ENCODE measurements at places on chromosomes 12 and 14.
A peak's percentile ranks its signal among the peaks of the same experiment; 100 is the strongest.

- no peak for DNase-seq
Measured at GRCh38 chr12:81245907-81246570, 168.2 kb downstream of the ACSS3 start.

- peak; percentile 37 for DNase-seq
Measured at GRCh38 chr14:58738189-58738836, 100.6 kb downstream of the DACT1 start.

DNA sequence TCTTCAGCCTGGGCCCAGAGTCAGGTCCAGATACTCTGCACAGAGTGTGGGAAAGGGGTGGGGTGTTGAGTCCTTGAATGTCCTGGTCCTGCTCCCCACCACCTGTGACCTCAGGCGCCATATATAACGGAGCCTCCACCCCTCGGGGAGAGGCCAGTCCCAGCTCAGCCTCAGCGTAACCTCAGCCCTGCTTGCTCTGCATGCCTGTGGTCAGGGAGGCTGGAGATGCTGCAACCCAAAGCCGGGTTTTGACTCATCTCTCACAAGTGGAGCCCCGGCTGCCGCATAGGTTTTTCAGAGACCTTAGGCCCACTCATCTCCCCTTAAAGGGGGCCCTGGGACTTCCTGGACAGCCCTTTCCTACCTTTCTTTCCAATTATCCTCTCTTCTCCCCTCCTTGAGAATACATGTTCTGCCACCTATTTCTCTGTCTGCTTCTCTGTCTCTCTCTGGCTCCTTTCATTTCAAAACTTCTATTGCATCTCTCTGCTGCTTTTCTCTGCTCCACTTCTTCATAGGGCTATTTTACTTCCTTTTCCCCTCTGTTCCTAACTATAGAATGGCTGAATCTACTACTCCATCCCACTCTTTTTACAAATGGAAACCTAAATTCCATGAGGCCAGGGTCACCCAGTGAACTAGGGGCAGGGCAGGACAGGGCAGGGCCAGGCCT lies 1.2 kb downstream of the ITGB7 start:
- peak; percentile 87 for DNase-seq

DNA sequence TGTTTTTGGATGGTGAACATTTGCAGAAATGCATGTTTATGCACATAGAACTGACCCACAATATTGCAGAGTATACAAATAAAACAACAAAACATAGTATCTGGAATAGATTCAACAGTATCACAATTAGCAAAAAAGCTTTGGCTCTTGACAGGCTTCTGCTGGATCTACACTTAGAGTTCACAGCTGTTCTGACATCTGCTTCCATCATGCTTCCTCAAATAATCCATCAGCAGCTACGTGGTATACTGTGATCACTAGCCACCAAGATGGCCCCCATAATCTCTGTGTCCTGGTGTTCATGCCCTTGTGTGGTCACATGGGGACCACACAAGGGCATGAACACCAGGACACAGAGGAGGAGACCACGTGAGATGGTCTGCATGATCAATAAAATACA lies 166.6 kb upstream of the CCDC198 start:
- DNase-seq, result no peak

DNA sequence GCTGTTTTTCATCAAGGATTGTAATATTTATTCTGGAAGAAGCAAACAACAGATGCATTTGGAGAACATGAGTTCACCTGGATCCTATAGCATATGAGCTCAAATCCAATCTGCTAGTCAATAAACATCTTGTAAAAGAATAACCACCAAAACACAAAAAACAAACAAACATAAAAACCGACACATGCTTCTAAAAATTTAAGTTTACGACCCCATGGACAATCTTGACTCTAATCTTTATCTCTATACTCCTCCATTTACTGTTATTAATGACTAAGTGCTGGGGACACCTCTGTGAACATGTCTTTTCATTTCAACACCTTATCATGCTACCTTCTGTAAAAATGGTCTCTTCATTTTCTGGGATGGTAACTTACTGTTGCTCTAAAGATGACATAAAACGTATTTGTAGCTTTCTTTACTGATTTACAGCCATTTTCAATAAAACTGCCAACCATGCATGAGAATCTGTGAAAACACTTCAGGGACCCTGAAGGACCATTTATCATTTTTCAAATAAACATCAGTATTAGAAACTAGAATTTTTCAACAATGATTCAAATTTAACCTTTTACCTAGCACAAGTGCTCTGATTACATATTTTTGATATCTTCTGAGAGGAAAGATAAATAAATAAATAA lies 123.8 kb upstream of the SOX5 start:
- DNase-seq, result no peak

DNA sequence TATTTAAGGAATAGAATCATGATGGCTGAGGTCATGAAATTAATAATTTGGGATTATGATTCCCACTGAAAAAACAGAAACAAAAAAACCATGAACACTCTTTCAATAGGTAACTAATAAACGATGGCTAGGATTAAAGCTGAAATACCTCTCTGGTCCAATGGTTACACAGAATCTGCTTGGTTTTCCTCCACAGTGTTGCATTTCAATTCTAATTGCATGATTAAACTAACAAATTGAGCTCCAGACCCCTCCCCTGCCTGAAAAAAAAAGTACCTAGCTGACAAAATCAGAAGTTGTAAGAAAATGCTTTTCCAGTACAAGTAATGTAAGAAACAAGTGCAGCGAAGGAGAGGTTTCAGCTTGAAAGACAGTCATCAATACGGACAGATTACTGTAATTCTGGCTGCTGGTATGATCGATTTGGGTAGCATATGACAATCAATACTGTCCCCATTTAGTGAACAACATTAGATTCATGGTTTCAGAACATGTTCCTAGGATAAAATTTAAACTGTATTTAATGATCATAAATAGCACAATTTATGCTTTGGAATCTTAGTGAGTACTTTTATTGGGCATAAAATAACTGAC lies 32.0 kb downstream of the INSM2 start:
- no peak for DNase-seq

DNA sequence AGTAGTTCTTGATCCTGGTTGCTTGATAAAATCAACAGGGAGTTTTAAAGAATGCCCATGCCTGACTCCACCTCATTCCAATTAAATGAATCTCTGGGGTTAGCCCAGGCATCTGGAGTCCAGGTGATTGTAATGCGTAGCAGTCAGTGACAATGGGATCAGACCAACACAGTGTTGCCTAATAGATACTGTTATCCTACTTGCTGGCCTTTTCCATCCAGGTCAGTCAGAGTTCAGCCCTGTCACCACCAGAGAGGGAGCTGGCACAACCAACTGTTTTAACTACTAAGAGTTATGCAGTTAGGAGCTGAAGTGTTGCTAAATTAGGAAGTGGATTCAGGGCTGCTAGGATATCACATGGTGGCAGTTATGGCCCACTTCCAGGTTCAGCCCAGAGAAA lies 107.1 kb downstream of the GPR135 start:
- peak; percentile 26 for DNase-seq

- DNase-seq, result no peak
Measured at GRCh38 chr12:10242539-10242938, 29.9 kb downstream of the GABARAPL1 start.

DNA sequence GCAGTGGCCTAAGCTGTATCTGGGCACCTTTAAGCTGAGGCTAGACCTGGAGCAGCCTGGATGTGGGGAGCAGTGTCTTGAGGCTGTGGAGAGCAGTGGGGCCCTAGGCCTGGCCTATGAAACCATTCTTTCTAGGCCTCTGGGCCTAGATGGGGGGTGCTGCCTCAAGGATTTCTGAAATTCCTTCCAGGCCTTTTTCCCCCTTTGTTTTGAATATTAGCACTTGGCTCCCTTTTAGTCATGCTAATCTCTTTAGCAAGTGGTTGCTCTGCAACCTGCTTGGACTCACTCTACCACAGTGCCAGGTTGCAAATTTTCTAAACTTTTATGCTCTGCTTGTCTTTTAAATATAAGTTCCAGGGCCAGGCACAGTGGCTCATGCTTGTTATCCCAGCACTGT lies 41.6 kb upstream of the RFX4 start:
- DNase-seq, result no peak

GRCh38 chr12:27488479-27488878 lies 35.5 kb upstream of the PPFIBP1 start:
- no peak for DNase-seq

- no peak for DNase-seq
Measured at GRCh38 chr14:21066882-21067502, 3.1 kb upstream of the ARHGEF40 start.

DNA sequence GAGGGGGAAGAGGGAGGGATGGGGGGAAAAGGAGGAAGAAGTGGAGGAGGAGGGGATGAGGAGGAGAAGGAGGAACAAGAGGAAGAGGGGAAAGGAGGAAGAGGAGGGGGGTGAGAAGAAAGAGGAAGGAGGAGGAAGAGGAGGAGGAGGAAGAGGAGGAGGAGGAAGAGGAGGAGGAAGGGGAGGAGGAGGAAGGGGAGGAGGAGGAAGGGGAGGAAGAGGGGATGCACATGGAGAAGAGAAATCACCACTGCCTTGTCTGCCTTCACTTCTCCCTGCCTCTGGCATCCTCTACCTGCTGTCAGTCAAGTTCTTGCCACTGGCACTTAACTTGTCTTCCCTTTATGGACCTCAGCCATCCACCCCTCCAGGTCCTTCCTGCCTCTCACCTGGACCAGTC lies 59.9 kb downstream of the TTC9 start:
- DNase-seq, result no peak

- DNase-seq, result no peak
Measured at GRCh38 chr12:14482886-14483285, 84.8 kb downstream of the PLBD1 start.

- DNase-seq, result no peak
Measured at GRCh38 chr14:101201535-101202151, 298.1 kb upstream of the RTL1 start.

GRCh38 chr12:52521175-52521567 lies 977 bp upstream of the KRT5 start:
- no peak for DNase-seq

DNA sequence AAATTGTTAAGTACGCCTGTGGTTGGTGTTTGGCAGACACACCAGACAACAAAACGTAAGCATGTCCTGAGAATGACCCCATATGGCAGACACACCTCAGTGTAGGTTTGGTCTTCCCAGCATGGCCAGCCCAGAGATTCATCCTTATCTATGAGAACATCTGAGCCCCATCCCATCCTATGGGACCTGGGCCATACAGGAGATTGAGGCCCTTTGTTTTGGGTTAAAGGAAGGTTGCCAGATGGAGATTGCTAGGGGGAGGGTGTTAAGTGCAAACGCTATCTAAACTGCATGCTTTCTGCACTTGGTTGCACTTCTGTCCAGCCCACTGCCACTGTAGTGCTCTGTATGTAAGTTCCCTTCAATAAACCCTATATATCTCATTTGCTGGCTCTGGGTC lies 4.1 kb upstream of the PCNX4 start:
- no peak for DNase-seq

DNA sequence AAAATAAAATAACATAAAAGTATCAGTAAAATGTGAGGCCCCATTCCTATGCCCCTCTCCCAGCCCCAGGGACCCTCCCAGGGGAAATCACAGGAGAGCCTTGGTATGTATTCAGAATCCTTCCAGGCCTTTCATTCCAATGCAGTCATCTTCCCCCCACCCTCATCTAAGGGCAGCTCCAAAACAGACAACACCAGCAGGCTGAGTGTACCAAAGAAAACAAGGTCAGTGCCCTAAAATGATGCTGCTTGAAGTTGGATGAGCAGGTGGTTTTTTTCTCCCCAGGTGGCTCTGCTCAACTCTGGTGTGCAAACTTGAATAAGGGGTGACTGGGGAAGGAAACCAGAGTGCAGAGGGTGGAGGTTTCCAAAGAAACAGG lies 56.2 kb downstream of the TSPAN9 start:
- DNase-seq, result no peak

- DNase-seq, result no peak
Measured at GRCh38 chr14:20608383-20609110, 17.4 kb upstream of the RNASE12 start.

DNA sequence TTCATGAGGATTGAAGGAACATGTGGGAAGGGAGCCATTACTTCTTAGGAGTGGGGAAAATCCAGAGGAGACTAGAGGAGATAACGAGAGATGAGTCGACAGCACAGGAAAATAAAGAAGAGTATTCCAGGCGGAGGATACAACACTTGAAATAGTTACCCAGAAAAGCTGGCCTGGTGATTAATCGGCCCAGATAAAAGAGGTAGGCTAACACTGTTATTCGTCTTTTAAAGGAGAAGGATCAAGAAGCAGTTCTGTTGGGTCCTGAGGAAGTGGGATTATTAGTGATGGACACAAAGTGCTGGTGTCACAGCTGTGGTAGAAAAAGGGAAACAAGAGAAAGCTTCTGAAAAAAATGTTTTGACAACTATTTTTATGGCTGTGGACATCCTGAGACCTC lies 425.3 kb downstream of the ZFP36L1 start:
- DNase-seq, result peak; percentile 60

- no peak for DNase-seq
Measured at GRCh38 chr14:101250948-101251811, 310.1 kb upstream of the DIO3 start.

- no peak for DNase-seq
Measured at GRCh38 chr12:70686907-70687306, 49.7 kb upstream of the PTPRB start.

- DNase-seq, result no peak
Measured at GRCh38 chr14:38583471-38583870, 327.6 kb upstream of the CLEC14A start.

DNA sequence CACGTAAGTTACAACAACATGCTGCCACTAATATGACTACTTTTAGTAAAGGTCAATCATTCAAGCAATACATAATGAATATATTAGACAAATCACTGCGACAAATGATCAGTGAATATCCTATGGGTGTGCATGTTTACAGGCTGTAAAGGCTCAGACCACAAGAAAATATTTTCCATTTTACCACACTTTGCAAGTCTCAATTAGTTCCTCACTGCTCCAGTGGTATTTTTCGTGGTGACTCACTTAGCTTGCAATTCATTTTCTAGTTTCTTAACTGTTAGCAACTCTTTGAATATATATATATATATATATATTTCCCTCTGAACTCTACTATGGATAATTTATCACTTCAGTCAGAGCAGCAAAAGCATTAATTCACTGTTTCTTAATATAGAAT lies 96.9 kb downstream of the EML5 start:
- DNase-seq, result no peak

GRCh38 chr14:101620821-101621785 lies 59.8 kb downstream of the DIO3 start:
- DNase-seq, result no peak

- no peak for DNase-seq
Measured at GRCh38 chr12:80823393-80823792, 106.7 kb downstream of the MYF5 start.

DNA sequence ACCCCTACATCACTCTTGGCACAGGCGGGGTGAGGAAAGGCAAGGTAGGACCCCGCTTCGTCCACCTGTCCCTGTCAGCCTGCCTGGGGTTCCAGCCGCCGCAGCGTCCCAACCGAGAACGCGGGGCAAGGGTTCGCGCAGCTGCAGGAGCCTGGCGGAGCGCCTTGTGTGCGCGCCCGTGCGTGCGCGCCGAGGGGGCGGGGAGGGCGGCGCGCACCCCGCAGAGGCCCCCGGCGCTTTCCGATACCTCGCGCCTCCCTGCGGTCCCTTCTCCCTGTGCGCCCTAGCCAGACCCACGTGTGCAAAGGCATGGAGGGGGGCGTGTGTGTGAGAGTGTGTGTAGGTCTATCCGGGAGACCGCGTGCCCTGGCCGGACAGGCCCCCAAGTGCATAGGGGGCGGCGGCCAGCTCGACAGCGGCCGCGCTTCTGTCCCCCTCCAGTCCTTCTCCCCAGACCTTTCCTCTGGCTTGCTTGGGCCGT lies 122.4 kb downstream of the TSPAN9 start:
- DNase-seq, result no peak

GRCh38 chr14:68160779-68161546 lies 341.4 kb downstream of the RAD51B start:
- no peak for DNase-seq

GRCh38 chr12:3542911-3543310 lies 51.9 kb downstream of the PRMT8 start:
- no peak for DNase-seq

GRCh38 chr14:67426983-67427606 lies 15.1 kb upstream of the PLEK2 start:
- peak; percentile 86 for DNase-seq

All from suppressor macrophage treated with lipopolysaccharide for 4 hours (primary cell).